ENCODE measurements at places on chromosomes 3 and 15.

DNA sequence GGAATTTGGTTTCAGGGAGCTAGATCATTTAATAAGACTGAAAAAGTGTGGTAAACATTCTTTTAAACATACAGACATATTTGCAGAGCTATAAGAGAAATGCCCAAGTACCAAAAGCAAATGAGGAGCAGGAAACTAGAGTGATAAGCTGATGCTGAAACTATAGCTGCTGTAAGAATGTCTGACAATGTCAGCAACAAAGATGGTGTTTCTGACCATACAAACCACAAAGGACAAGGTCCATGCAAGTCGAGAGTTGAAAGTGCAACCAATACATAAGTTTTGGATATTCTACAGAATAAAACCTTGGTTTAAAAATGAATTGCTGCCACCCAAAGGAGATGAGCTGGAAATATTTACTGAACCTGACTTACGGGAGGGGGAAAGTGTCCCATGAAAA lies 610.2 kb downstream of the TBL1XR1 start:
- no peak for DNase-seq

DNA sequence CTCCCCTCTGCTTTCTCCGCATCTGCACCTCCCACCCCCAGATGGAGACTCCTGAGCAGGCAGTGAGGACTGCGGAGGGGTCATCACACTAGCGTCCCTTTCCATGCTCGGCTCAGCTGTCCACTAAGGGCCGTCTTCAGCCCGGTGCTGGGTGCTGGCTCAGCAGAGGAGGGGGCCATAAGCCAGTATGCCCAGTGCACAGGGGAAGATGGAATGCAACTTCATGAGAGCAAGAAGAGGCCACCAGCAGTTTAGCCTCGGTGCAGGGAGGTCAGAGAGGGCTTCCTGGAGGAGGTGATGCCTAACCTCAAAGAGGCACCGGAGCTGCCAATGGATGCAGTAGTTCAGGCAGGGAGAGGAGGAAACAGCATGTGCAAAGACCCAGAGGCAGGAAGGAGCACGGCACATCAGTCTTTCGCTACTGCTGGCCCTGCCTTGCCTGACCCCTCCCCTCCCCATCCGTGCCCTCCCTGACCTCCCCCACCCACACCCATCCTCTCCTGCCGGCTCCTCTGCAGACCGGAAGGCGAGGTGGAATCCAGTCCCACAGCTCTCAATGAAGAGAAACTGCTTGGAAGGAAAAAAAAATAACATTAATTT lies 15.2 kb upstream of the PLXND1 start:
- no peak for DNase-seq

DNA sequence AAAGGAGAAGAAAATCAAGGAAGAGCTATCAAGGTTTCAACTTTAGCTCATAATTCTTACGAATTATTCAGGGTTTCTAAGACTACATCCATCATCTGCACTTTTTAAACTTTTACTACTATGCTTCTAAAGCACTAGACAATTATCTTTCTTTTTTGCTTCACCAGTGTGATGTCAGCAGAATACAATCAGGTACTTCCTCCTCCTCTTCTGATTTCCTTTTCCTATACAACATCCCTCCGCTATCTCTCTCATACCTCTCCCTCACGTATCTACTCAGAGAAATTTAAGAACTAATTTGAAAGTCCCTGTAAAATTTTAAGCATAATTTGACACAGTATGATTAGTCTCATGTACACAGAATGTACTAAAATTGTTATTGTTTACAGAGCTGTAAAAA lies 47.3 kb upstream of the USP50 start:
- no peak for DNase-seq

DNA sequence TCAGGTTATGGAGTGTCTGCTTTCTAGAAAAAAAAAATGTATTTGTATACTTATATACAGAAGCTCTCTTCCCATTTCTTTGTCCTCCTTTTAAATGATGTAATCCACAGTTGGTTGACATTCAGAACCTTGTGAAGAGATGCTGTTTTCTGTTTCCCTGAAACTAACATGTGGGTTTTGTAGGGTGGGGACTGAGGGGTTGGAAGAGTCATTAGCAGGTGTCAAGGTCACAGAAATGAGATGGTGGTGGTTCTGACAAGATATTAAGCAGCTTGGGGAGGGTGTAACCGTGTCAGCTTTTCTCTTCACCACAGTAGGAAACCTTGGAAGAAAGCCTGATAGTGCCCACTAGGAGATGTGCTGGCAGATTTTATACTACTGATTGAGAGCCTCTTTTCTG lies 2.4 kb downstream of the RASA2 start:
- no peak for DNase-seq

DNA sequence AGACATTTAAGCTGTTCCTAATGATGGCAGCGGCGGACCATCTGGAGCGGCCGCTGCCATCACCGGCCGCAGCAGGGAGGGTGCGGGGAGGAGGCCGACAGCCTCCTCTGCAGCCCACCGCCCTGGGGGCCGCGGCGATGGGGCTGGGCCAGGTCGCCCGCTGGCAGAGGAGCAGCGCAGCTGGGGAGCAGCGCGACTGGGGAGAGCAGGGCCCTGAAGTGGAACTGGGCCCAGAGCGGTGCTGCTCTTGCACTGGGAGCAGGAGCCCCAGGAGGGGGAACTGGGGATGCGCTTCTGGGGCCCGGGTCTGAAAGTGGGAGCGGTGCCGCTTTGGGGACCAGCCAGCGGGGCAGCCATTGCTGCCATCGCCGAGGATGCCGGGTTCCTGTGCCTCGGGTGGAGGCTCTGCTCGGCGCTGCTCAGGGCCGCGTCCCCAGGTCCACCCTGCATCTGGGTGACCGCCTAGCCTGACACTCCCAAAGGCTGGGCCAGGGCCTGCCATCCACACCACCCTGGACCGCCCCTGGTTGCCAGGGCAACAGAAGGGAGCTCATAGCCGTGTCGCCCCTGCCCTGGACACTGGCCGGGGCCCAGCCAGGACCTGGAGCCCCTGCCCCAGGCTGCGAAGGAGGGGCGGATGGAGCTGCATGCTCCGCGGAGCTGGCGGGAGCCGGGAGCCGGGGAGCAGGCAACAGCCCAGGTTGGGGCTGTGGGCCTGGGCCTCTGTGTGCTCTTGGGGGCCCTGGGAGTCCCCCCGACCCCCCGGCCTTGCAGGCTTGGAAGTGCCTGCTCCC lies 15.5 kb upstream of the PLA2G4E start:
- DNase-seq: no peak

DNA sequence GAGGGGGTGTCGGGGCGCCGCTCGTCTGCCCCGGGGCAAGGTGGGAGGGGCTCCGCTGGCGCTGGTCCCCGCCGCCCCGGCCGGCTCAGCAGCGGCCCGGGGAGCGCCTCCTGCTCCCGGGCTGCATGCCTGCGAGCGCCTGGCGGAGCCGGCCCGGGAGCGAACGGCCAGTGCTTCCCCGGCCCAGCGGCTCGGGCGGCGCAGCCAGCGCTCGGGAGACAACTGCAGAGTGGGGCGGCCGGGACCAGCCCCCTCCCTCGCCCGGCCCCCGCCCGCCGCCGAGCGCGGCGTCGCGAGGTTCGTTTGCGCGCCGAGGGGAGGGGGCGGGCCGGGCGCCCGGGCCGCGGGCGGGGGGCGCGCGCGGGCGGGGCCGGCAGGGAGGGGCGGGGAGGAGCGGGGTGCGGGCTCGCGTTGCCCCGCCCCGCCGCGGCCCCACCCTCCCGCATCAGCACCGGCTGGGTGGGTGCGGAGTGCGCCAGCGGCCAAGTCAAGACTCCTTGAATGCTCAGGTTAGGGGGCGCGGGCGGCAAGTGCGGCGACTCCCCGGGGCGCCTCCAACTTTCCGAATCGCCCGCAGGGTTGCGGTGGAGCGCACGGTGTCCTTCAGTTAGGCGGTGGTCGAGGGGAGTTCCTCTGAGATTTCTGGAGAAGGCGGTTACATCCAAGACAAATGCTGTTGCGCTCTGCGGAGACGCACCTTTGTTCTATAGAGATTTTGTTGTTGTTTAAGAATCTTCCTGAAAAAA lies at the start of gene RGMA:
TSS of gene RGMA (minus strand) at position 231 of the 746 bp plus-strand sequence. CDS start 279 bp downstream, outside the sequence.
- no peak for DNase-seq

GRCh38 chr3:49133226-49133951 lies 539 bp upstream of the LAMB2 start:
- DNase-seq: no peak
